ENCODE measurements at places on chromosomes 11 and 22. TPM values are rescaled to one million over a fixed set of nuclear protein-coding genes. Genes with fewer than 3 reads are reported as not detected.

Gene CREB3L1
- total RNA-seq, result 35.6 TPM

- DNase-seq, result no peak
These were observed 3.7 kb upstream of the PGGHG start for GRCh38 chr11:285021-285893.

- DNase-seq, result no peak
These were observed 24.3 kb downstream of the EMSY start for GRCh38 chr11:76469141-76469540.

Gene RFPL3
- not detected for total RNA-seq

Gene DEFB108B
- not detected for total RNA-seq

GRCh38 chr11:35006389-35007128 is 90.1 kb downstream of the PDHX start:
- DNase-seq, result no peak

Gene SYT7
- 2.5 TPM for total RNA-seq

Gene OR52N2
- total RNA-seq, result not detected

GRCh38 chr11:47268448-47269001 is 1.4 kb upstream of the MADD start:
- DNase-seq, result no peak

DNA sequence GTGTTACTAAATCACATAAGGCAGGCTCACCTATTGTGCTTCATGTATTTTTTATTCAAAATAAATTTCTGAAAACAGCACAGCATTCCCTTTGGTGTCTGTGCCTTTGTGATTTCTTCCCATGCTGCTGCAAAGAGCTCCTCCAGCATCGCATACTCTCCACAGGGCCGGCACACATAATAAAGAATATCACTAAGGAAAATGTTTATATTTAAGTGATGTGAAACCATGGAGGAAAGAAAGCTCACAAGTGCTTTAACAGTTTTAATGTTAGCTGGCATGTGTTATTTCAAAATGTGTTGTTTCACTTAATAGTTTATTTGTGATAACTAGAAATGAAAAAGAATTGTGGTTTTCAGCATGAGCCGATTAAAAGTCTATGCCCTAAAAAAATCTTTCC is 241.3 kb upstream of the ANO3 start:
- DNase-seq, result no peak

- DNase-seq, result no peak
These were observed 33.6 kb downstream of the NTM start for GRCh38 chr11:131404010-131404409.

Gene FAM181B
- total RNA-seq, result 0.69 TPM

- no peak for DNase-seq
These were observed 50.0 kb downstream of the TTC28 start for GRCh38 chr22:28629420-28630176.
